Amniotic epithelial cell (primary cell): ENCODE measurements at places on chromosomes 16 and 17.
A peak's percentile ranks its signal among the peaks of the same experiment; 100 is the strongest.

GRCh38 chr17:48241131-48241591 is 133.6 kb downstream of the SNX11 start:
- DNase-seq: peak; percentile 79

- no peak for DNase-seq
Observed at GRCh38 chr16:29014561-29015069, 29.8 kb downstream of the LAT start.

DNA sequence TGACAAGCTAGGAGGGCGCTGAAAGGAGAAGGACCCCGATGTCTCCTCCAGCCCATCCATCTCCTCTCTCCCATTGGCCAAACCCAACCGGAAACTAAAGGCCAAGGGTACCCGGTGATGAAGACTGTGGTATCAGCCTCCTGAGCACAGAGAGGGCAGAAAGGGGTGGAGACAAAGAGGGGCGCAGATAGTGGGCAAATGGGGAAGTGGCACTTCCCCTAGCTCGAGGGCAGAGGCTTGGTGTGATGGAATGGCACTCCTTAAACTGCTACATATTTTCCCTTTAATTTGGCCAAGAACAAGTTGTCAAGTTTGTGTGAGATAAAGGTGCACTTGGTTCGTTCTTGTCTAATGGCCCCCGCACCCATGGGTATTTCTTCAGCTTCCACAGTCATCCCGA is 27.8 kb downstream of the IL4R start:
- DNase-seq: no peak

DNA sequence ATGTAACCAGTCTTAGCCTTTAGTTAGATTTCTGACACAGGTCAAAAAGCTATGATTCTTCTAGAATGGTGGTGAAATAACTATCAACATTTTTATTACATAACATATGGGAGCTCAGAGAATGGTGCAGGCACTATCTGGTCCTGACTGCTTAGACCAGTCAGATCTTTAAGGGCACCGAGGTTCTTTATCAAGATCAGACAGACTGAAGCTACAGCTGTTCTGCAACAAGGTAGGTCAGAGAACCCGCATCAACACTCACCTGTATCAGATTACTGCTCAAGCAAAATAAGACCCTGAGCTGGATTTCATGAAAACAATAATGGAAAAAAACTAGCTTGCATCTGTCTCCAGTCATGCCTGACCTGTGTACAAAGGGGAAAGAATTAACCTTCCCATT is 160.4 kb downstream of the KCNJ2 start:
- no peak for DNase-seq

DNA sequence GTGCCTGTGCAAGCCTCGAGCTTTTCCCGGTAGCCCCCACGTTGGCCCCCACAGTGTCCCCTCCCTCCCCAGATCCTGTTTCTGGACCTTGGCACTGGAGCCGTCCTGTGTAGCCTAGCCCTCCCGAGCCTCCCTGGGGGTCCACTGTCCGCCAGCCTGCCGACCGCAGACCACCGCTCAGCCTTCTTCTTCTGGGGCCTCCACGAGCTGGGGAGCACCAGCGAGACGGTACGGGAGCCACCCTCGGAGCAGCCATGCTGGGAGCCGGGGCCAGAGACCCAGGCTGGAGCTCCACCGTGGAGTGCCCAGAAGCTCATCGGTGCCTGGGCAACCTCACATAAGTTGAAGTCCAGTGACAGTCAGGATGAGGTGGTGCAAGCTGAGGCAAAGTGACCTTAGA is 11.8 kb downstream of the RGS11 start:
- DNase-seq: no peak

- DNase-seq: no peak
Observed at GRCh38 chr16:8167436-8167835, 422.9 kb downstream of the TMEM114 start.

DNA sequence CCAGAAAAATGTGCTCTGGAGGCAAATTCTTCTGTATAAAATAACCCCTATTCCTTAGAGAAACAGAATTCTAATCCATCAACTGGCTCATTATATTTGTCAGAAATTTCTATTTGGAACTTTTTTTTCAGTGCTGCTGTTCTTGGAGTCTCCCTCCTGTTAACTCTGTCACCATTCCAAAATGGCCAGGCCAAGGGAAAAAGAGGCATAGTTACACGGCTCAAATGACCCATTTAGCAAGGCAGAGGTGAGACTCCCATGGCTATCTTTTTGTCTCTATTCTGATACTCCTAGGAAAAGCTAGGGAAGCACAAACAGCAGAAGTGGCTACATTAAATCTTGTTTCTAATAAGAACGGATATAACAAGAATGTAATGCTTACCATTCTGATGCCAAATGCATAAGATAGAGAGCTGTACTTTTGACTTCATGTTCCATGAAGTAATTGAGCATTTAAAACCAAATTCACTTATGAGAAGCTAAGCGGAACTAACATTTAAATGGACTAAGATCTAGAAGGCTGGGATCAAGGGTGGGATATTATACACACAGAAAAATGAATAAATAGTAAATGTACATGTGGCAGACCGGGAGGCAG is 64.4 kb upstream of the CORO6 start:
- no peak for DNase-seq

DNA sequence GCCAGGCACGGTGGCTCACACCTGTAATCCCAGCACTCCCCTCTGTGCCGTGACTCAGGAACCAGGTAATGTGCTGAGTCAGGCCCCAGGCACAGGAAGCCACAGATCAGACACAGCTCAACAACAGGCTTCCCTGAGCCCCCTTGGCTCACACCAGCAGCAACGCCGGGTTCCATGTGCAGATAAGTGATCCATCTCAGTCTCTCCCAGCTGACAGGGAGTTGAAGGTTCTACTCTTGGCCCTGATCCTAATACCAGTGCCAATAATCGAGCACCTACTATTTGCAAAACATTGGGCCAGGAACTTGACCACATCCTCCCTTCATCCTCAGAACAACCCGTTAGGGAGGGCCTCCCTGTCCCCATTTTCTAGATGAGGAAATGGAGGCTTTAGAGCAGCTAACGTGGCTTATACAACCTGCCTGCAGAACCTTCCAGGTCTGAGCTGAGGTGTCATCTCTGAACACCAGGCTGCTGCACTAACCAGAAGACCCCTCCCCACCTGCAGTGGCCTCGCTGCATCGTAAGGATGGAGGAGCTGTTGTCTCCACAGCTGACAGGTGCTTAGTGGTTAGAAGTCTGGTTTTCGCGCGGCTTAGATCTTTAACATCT is 64.8 kb upstream of the AMZ2 start:
- DNase-seq: no peak

- no peak for DNase-seq
Observed at GRCh38 chr17:27327397-27327796, 33.5 kb downstream of the WSB1 start.
